Right ventricle myocardium superior (tissue), 1 donor: ENCODE measurements at places on chromosomes 7 and 10. TPM values are rescaled to one million over a fixed set of nuclear protein-coding genes. Genes with fewer than 3 reads are reported as not detected.

Gene OR6V1
- not detected for total RNA-seq

Gene WDR86
- 0.48 TPM for total RNA-seq

Gene AKR1C2
- 25.5 TPM for total RNA-seq

GRCh38 chr10:106712988-106713387, 451.5 kb downstream of the SORCS1 start:
- no peak for DNase-seq

GRCh38 chr7:34762764-34763163, 104.7 kb downstream of the NPSR1 start:
- no peak for DNase-seq

DNA sequence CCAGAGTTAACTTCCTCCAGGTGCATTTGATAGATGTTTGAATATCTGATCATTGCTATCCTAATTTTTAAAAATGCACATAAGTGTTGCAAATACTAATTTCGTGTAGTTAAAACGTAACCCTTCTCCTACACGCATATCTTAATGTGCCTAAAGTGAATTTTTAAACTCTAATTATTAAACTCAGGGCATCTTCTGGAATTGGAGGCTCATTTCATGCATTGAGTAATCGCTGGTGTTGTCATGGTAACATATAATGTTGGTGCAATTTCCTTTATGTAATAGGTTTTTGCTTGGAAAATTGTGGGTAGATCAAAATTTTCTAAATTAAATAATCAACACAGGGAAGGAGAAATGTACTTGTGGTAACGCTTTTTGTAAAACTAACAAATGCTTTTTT, 56.2 kb downstream of the ARMC3 start:
- DNase-seq = no peak

GRCh38 chr7:133860628-133861335, 266.4 kb upstream of the LRGUK start:
- no peak for DNase-seq

GRCh38 chr7:138515001-138515528, 55.0 kb downstream of the TRIM24 start:
- DNase-seq = no peak

GRCh38 chr7:135601182-135601581, 43.5 kb downstream of the NUP205 start:
- DNase-seq = no peak

DNA sequence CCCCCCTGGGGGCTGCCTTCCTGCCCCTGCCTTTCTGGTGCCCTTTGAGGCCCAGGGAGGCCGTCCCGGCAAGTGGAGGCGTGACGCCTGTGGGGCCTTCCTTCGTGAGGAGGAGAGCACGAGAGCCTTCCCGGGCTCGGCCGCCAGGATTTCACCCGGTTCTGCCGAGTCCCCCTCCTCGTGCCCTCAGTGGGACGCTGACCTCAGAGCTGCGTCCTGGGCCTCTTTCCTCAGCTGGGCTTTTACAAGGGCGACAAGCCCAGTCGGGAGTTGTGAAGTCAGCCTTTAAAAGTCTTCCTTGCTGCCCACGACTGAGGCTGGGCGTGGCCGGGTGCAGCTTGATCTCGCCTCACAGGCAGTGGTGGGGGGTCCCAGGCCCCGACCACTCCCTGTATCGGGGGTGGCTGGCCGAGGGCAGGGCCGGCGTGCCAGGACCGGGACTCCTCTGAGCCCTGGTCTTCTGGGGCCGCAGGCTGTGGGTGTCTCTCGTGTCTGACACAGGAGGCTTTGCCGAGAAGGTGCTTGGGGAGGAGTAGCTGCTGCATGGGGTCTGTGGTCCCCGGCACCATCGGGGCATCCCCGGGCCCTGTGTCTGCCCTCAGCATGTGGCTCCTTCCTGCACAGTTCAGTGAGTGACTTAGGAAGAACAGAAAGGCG, 41.8 kb downstream of the FAM20C start:
- DNase-seq = peak; percentile 82

DNA sequence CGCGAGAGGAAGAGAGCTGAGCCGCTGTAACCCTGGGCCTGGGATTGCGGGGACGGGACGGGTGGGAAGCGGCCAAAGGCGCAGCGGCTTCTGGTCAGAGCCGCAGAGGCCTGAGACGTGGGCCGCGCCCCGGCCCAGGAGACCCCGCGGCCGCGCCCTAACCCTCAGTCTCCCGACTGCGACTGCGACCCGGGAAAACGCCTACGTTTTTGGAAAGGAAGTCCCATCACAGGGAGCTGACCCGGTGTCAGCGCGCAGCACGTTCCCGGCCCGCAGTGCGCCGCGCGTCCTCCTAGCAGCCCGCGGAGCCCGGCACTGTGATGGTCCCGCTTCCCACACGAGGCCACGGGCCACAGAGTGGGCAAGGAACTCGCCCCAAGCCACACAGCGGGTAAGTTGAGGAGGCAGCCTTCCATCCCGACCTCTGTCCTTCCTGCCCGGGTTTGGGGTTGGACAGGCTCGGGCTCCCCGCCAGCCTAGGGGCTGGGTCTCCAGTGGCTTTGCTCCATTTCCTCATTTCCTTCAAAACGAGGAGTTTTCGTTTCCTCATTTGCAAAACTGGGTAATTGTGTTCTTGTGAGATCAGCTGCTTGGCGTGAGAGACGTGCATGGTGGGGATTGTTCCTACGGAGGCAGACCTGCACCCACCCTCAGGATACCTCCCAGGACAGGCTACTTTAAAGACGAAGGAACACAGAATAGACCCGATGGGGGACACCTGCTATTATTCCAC, 1.2 kb downstream of the GPNMB start:
- DNase-seq = peak; percentile 74

- DNase-seq = no peak
These were observed 86.6 kb upstream of the ZNF92 start for GRCh38 chr7:65287023-65287422.

Gene SPAG6
- total RNA-seq = not detected

DNA sequence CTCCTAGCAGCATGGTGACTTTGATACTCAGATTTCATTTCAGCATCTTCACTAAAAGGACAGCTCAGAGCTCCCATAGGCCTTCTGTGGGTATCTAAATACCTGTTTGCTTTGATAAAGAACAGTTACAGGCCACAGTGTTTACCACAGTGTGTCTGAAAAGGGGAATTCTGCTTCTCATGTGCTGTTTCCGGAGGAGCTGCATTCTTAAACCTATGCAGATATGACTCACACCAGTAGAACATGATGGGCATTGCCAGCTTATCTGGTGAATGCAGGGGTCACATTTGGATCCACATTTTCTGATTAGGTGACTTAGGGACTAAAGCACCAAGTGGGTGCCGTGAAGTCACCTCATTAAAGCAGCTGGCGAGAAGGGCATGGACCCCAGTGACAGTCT, 52.6 kb downstream of the TRRAP start:
- DNase-seq = no peak

DNA sequence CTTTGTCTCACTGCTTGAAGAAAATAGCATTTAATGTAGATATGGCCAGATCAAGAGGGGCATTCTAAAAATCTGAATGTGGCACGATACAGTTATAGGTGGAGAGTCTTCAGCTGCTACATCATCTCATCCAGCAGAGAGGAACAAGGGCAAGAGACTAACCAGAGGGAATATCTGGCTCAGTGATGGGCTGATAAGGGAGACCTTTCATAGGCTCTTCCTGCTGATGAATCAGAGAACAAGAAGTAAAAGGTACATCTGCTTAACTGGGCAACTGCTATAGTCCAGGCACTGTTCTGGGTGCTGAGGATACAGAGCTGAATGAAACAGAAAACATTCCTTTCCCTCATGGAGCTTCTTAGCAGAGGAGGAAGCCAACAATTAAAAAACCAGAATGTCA, 37.9 kb downstream of the PIP4K2A start:
- no peak for DNase-seq

Gene FAM180A
- 5.9 TPM for total RNA-seq

- no peak for DNase-seq
These were observed at the start of gene HOXA10 for GRCh38 chr7:27173956-27174873. Gene HOXA10 (minus strand): TSS chr7:27174320. CDS start chr7:27174306, 14 bp downstream.

DNA sequence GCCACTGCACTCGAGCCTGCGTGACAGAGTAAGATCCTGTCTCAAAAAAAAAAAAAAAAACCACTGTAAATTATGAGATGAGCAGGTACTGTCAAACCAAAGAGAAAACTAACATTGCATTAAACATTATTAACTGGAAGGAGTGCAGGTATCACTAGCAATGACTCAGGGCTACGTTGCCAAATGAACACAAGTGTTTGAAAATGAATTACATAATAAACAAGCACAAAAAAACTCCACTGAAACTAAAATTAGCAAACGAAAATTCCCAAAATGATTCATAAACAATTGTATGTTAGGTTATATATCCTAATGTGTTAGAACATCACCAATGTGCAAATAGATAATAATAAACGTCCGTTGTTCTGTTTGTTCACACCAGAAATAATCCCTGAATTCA, 42.8 kb downstream of the NSUN6 start:
- DNase-seq = no peak

Gene NYAP1
- total RNA-seq = 0.16 TPM

DNA sequence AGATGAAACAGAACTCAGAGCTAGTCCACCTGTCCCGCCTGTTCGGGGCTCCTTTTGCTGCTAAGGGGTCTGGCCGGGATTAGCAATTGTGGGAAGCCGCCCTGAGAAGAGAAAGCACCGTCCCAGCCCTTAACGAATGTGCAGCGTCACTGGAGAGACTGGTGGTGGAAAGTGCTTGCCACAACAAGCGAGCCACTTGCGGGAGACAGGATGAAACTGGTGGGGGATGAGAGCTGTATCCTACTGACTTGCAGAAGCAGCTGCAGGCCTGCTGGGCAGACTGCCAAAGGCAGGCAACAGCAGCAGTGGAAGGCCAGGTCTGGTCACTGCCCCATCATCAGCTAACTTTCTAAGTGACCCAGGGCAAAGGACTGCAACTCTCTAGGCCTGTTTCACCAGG, 95.4 kb downstream of the FAM53B start:
- peak; percentile 90 for DNase-seq

GRCh38 chr7:71547426-71547825, 415.5 kb downstream of the GALNT17 start:
- no peak for DNase-seq

DNA sequence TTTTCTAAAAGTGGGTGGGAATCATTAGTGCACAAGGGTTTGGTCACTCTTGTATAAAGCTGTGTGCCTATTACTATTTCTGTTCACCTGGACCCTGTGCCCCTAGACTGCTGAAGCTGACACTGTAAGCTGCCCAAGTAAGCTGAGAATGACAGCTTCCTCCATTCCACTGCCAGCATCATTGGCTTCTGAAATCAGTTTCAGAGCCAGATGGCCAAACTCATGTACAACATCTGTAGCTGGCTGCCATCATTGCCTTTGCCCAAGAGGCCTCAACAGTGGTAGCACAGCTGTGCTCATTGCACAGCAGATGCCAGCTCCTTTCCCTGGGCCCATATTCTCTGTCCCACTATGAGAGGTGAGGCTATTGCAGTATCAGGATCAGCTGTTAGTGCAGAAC, 165.7 kb downstream of the CPEB3 start:
- DNase-seq = no peak

Gene CPA2
- total RNA-seq = not detected

Gene PIK3AP1
- total RNA-seq = 6.9 TPM

- no peak for DNase-seq
These were observed 66.2 kb upstream of the CDK13 start for GRCh38 chr7:39883812-39884390.

GRCh38 chr10:133358162-133358924, 524 bp upstream of the FUOM start:
- DNase-seq = peak; percentile 61

GRCh38 chr10:6988654-6989053, 408.6 kb upstream of the PRKCQ start:
- DNase-seq = no peak

Gene UPK3BL2
- 4.4 TPM for total RNA-seq

GRCh38 chr10:123148414-123149161, 652 bp downstream of the HMX2 start:
- DNase-seq = no peak

- DNase-seq = no peak
These were observed 464.8 kb downstream of the SEMA3D start for GRCh38 chr7:84722086-84722485.

DNA sequence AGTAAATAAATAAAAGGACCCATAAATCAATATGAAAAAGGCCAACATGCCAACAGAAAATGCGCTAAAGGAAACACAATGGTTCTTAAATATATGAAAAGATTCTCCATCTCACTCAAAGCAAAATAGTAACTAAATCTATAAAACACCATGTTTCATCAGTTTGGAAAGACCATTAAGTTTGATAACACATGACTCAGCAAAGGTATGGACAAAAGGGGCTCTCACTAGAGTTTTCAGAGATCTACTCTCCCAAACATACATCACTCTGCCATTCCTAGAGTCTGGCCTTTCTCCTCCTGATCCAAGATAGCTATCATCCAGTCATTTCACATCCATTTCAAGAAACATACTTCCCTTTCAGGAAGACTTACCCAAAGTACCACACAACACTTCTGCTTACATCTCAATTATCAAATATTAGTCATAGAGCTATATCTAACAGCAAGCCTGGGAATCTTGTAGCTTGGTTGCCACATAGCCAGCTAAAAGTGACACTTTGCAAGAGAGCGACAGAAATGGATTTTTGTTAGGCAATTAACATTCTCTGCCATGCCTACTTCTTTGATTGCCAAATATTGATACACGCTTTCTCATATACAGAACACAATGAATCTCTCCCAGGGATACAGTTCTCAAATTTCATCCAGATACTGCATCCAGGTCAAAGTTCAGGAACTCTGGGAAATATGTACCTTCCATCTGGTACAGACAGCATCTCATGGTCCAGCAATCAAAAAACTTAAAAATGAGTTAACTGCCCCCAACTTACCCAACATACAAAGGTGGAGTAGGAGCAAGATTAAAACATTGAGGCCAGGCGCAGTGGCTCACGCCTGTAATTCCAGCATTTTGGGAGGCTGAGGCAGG, 28.8 kb downstream of the TOMM7 start:
- no peak for DNase-seq

DNA sequence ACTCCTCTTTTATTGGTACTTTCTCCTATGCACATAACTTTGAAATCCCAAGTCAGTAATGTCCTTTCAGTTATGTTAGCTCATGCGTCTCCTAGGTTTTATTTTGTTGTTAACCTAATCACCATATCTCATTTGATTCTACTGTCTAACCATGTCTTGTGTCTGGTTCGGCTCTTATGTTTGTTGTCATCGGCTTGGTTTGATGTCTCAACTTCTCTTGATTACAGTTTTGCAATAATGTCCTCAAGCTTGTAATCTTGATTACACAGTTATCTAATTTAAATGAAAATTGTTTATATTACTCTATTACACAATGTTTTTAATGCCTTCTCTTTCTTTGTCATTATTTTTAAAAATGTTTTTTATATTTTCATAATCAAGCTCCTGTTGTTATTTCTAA, 35.9 kb upstream of the SEMA3A start:
- DNase-seq = no peak

Gene CADPS2
- 20.3 TPM for total RNA-seq
